ENCODE measurements at places on chromosomes 12 and 14.
A peak's percentile ranks its signal among the peaks of the same experiment; 100 is the strongest.

GRCh38 chr14:53151523-53152183 is 1.5 kb downstream of the DDHD1 start:
- H3K36me3 ChIP-seq, result peaks cover 33% of the 10 kb centered on the region
- no peak for DNase-seq
- peak overlapping the region; percentile 96 for H3K27ac ChIP-seq
- peak overlapping the region; percentile 100 for H3K4me3 ChIP-seq
- peaks cover 68% of the 10 kb centered on the region for H3K4me1 ChIP-seq

- no peak overlapping the region for H3K27ac ChIP-seq
- no peak overlapping the region for H3K4me3 ChIP-seq
- peaks cover 8% of the 10 kb centered on the region for H3K27me3 ChIP-seq
- no peak for DNase-seq
- peaks cover 9% of the 10 kb centered on the region for H3K4me1 ChIP-seq
Observed at GRCh38 chr12:104404781-104405180, 52.0 kb upstream of the CHST11 start.

- no peaks in the 10 kb centered on the region for H3K27me3 ChIP-seq
- no peak overlapping the region for H3K4me3 ChIP-seq
- no peak for DNase-seq
- no peak overlapping the region for H3K27ac ChIP-seq
Observed at GRCh38 chr12:103114296-103115055, 157.0 kb downstream of the ASCL1 start.

DNA sequence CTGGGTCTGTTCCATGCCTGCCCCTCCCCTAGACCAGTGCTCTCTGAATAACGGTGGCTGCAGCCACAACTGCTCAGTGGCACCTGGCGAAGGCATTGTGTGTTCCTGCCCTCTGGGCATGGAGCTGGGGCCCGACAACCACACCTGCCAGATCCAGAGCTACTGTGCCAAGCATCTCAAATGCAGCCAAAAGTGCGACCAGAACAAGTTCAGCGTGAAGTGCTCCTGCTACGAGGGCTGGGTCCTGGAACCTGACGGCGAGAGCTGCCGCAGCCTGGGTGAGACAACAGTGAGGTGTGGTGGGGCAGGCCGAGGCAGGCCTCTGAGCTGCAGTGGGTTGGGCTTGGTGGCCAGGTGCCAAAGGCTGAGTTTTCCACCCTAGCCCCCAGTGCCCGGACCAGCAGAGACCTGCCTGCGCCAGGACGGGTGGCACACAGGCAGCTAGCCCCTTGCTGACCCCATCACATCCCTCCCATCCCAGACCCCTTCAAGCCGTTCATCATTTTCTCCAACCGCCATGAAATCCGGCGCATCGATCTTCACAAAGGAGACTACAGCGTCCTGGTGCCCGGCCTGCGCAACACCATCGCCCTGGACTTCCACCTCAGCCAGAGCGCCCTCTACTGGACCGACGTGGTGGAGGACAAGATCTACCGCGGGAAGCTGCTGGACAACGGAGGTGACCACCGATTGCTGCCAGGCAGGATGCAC is 28.2 kb upstream of the LRP1-AS start:
- no peak overlapping the region for H3K27ac ChIP-seq
- peaks cover 4% of the 10 kb centered on the region for H3K27me3 ChIP-seq
- DNase-seq, result peak; percentile 14
- no peaks in the 10 kb centered on the region for H3K4me1 ChIP-seq
- no peaks in the 10 kb centered on the region for H3K36me3 ChIP-seq

GRCh38 chr14:34348592-34348991 is 113.4 kb downstream of the SPTSSA start:
- H3K36me3 ChIP-seq, result no peaks in the 10 kb centered on the region
- DNase-seq, result no peak
- no peaks in the 10 kb centered on the region for H3K4me1 ChIP-seq
- H3K27me3 ChIP-seq, result no peaks in the 10 kb centered on the region
- H3K4me3 ChIP-seq, result no peak overlapping the region

DNA sequence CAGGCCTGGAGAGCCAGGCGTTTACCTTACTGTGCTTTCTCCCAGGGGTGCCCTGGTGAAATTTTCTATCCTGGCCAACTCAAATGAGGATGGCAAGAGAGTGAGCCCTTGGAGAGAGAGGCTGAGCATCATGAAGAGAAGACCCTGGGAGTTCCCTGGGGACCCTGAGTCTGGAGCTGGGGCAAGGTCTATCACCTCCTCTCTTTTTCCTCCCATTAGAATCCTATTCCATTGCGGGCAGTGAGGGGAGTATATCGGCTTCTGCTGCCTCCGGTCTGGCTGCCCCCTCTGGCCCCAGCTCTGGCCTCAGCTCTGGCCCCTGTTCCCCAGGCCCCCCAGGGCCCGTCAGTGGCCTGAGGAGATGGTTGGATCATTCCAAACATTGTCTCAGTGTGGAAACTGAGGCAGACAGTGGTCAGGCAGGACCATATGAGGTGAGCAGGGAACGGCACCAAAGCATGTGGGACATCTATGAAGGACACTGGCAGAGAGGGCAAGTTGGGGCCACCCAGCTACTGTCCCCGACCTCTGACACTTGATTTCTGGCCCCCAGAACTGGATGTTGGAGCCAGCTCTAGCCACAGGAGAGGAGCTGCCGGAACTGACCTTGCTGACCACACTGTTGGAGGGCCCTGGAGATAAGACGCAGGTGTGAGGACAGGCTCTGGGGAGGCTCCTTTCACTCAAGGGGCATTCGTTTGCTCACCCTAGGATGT is 1.6 kb downstream of the ARHGEF25 start:
- peaks cover 5% of the 10 kb centered on the region for H3K4me1 ChIP-seq
- DNase-seq, result no peak
- H3K27me3 ChIP-seq, result peaks cover 56% of the 10 kb centered on the region

- no peak overlapping the region for H3K4me3 ChIP-seq
- H3K36me3 ChIP-seq, result no peaks in the 10 kb centered on the region
- no peaks in the 10 kb centered on the region for H3K4me1 ChIP-seq
- no peak overlapping the region for H3K27ac ChIP-seq
- peaks cover 8% of the 10 kb centered on the region for H3K27me3 ChIP-seq
Observed at GRCh38 chr14:89881839-89882238, 72.7 kb downstream of the EFCAB11 start.

Measured in activated T-helper 1 cell treated with anti-CD3 and anti-CD28 coated beads, Interleukin-12 subunit alpha, Interleukin-12 subunit beta, Interleukin-2, Interleukin-4 antibody, amounts not matched to agents 30 ng/mL and 10 ng/mL and 1 ng/mL, durations not matched to agents 14 hours and 24 hours and 36 hours (primary cell).